ENCODE measurements at places on chromosomes 1 and 21.

- no peak for DNase-seq
These were observed 77.4 kb downstream of the FOXD2 start for GRCh38 chr1:47515164-47515789.

GRCh38 chr1:79353224-79353623 is 346.7 kb upstream of the ADGRL4 start:
- no peak for DNase-seq

DNA sequence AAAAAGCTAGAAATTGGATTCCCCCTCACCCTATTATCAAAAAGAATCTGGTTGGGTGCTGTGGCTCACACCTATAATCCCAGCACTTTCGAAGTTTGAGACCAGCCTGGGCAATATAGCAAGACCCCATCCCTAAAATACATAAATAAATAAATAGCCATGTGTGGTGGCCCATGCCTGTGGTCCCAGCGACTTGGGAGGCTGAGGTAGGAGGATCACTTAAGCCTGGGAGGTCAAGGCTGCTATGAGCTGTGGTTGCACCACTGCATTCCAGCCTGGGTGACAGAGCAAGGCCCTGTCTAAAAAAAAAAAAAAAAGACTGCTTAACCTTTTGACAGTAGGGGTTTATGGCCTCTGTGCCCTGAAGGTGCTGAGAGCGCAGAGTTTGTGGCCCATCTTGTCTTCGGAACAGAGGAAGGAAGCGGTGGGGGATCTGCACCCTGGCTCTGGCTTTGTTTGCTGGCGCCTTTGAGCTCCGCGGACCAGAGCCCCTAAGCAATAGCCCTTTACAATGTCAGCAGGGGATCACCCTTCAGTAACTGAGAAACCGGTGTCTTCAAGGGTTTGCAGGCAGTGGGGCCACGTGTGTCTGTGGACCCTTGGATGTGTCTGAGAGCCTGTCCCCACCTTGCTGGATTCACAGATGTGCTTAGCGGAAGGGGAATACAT is 22.1 kb downstream of the SLC2A7 start:
- no peak for DNase-seq

DNA sequence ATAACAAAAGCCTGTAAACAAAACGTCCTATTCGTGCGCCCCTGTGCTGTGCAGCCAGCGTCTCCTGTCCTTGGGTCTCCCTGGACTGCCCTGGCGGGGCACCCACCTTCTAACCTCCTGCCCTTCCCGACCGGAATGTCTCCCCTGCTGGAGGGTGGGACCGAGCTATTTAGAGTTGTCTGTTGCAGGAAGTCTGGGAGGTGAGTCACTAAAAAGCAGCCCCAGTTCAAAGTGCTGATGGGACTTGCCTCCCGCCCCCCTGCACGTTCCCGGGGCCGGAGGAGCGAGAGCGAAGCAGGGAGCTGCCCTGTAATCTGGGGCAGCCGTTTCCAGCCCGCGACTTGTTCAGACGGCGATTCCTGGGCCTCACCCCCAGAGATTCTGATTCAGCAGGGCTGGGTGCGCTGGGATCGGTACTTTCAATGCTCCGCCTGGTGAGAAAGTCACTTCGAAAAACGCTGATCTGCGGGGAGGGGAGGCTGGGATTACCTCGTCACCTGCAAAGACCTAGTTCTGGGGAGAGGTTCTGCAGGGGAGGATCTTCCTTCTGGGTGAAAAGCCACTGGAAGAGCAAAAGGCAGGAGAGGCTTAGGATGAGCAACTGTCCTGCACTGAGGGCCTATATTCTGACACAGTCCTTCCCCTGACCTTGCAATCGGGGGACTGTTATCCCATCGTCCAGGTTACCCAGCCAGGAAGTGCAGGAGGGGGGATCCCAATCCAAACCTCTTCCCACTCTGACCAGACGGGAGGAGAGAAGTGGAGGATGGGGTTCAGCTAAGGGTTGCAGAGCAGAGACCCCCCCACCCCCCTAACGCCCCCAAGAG is 1.2 kb upstream of the DHRS3 start:
- DNase-seq: no peak

DNA sequence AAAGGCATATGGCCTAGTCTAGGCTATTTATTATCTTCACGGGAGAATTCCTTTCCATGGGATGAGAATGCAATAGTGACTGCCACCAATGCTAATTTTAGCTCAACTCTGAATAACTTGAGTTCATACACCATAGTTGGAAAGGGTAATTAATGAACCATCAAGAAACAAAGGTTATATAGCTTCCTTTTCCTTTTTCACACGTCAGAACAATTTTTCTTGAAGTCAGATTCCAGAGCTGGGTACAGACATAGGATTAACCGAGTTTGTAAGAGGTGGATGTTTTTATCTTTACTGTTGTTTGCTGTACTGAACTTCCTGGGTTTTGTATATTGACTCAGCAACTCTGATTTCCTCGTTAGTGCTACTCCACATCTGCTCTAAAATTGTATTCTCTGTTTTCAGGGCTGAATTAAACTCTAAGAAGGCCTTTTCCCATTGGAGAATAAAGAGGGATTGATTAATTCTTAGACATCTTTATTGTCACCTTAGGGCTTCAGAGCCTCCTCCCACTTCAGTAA is 262.0 kb downstream of the NUF2 start:
- no peak for DNase-seq

DNA sequence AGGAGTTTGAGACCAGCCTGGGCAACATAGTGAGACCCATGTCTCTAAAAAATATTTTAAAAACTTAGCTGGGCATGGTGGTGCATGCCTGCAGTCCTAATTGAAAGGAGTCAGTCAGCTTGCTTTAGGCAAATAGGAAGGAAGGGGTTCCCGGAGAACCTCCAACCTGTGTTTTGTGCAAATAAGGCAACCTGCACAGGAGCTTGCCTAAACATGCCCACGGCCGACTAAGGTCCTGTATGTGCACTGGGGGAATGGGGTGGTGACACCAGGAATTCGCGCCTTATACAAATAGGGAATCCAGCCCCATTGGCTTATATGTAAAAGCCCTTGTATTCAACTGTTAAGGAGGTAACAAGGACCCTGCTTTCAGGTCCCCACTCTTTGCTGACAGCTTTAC is 429.2 kb upstream of the ZP4 start:
- no peak for DNase-seq

- DNase-seq: no peak
These were observed at the start of gene AGO4 for GRCh38 chr1:35807614-35808449. AGO4 (plus strand) TSS chr1:35808016; CDS start chr1:35808417, 401 bp downstream.

DNA sequence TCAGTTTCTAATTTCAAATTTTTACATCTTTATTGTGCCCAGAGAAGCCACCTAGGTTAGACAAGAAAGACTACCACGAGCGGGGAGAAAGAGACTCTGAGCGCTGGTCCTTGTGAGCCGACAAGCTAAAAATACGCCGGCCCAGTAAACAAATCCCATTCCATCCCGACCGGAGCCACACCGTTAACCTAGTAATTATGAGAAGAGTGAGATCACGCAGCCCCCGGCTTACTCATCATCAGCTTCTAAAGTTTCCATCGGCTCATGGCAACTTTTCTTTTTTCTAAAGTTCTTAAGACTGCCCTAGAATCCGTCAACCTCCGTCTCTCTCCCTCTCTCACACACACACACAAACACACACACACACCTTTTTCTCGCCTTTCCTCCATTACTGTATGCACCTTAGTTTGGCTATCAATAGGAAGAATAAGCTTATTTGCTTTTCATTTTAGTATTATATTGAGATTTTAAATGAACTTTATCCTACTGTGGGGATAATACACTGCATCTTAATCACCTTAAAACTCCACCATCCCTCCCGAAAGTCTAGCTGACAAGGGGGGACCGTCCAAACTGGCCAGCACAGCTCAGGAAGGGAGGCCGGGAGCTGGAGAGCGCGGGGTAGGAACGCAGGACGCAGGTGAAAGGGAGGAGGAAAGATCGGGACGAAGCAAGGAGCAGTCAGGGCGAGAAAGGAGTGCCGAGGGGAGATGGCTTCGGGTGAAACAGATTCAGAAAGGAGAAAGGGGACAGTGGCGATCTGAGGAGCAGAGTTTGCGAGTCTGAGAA is 728 bp downstream of the OTUD7B start:
- DNase-seq: peak; percentile 15

GRCh38 chr1:243564814-243565213 is 285.2 kb downstream of the AKT3 start:
- DNase-seq: no peak

GRCh38 chr1:26996665-26997064 is 3.2 kb downstream of the TRNP1 start:
- DNase-seq: no peak

- DNase-seq: no peak
These were observed 44.4 kb downstream of the CFHR5 start for GRCh38 chr1:197021716-197022115.

- no peak for DNase-seq
These were observed 24.4 kb downstream of the PLXNA2 start for GRCh38 chr1:208219659-208220282.

DNA sequence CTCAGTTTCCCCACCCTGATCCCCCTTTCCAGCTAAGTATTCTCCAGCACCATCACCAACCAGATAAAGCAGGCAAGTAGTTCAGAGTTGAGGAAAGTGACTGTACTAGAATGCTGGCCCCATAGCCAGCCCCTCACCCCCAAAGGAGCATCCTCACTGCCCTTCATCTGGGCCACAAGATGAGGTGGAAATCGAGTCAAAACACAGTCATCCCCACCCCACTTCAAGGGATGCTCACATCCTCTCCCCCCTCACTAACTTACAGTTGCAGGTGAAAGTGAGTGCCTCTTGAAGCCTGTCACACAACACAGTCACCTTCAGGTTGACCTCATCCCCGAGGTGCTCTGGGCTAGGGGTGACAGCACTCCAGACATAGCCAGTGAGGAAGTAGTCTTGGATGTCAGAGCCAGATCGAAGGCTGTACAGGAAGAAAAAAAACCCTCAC is 30.4 kb downstream of the PIK3C2B start:
- DNase-seq: no peak

DNA sequence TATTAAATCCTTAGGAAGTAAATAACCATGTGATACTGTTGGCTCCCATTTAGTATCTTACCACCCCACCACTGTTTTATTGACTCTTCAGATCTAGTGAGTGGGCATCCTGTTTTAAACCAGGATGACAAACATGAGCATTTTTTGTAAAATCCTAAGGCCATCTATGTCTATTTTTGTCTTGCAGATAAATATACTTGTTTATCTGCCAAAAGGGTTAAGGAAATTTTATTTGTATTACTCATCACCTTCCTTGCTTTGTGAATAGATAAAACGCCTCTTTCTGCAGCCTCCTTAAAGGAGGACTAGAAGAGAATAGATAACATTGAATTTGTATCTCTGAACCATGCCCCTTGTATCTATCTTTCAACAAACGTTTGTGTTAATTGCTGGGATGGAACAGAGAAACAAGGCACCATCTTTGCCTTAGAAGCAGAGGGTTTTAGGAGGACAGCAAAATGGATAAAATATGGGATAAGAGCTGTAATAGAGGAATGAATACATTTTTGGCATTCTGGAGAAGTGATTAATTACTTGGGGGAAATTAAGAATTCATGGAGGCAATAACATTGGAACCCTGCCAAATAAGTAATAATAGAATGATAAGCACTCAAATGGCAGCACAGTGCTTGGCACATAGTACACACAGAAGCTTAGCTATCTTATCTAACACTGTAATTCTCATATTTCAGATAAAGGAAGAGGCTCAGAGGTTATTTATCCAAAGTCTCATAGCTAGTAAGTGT is 14.7 kb downstream of the YTHDF2 start:
- no peak for DNase-seq

Measured in activated CD8-positive, alpha-beta memory T cell treated with anti-CD3 and anti-CD28 coated beads for 1 hour (primary cell).